BJ (cell line): ENCODE measurements at places on chromosomes 5 and 9.

DNA sequence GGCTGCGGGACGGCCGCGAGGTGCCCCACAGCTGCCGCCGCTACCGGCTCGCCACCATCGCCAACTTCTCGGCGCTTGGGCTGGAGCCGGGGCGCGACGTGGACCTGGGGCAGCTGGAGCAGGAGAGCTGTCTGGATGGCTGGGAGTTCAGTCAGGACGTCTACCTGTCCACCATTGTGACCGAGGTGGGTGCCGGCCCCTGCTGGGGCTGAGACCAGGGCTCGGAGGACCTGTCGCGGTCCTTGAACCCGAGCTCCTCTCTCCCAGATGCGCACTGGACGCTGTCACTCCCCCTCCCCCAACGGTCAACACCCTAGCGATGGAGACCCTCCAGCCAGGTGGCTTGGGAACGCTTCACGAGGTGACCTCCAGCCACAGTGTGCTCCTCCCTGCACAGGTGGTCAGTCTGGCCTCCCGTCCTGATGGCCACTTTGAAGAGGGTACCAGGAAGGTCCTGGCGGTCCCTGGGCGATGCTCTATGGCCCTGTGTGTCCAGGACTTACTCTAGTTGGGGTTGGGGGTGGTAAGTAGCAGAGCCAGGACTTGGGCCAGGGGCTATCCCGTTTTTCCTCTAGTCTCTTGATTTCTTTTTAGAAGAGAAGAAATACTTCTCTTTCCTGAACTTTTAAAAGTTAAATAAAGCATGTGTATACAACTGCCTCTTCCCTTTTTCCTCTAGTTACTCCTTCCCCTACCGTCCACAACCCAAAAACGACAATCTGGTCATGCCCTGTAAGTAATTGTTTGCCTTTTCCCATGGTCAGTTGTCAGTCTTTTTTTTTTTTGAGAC lies 866 bp downstream of the SLC22A5 start:
- DNase-seq, result no peak

- no peak for DNase-seq
These were observed 26.5 kb downstream of the SEMA4D start for GRCh38 chr9:89471390-89471789.

DNA sequence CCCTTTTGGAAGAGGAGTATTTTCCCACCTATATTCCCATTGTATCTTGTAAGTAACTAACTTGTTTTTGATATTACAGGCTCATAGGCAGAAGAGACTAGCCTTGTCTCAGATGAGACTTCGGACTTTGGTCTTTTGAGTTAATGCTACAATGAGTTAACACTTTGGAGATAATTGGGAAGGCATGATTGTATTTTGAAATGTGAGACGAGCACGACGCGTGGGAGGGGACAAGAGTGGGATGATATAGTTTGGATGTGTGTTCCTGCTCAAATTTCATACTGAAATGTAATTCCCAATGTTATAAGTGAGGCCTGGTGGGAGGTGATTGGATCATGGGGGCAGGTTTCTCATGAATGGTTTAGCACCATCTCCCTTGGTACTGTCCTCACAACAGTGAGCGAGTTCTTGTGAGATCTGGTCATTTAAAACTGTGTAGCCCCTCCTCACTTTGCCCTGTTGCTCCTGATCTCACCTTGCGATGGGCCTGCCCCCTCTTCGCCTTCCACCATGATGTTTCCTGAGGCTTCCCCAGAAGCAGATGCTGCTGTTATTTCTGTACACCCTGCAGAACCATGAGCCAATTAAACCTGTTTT lies 721.5 kb upstream of the CTNND2 start:
- no peak for DNase-seq

- DNase-seq, result no peak
These were observed 1.1 kb downstream of the CTNND2 start for GRCh38 chr5:11903121-11903613.

- no peak for DNase-seq
These were observed 80.6 kb upstream of the ZNF366 start for GRCh38 chr5:72587661-72588308.

DNA sequence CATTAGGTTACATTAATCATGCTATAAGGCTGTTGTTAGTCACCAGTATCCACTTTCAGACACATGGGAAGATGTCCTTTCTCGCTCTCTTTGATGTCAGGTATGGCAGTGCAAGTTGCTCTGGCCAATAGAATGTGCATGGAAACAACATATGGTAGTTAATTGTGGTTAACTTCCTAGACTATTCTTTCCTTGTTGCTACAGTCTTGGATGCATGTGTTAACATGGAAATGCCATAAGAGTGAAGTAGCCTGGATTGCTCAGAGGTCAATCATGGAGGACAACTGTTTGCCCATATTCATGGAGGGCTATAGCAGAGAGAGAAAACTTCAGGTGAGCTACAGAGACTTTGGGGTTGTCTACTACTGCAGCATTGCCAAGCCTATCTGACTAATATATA lies 245.8 kb upstream of the GAS1 start:
- no peak for DNase-seq

DNA sequence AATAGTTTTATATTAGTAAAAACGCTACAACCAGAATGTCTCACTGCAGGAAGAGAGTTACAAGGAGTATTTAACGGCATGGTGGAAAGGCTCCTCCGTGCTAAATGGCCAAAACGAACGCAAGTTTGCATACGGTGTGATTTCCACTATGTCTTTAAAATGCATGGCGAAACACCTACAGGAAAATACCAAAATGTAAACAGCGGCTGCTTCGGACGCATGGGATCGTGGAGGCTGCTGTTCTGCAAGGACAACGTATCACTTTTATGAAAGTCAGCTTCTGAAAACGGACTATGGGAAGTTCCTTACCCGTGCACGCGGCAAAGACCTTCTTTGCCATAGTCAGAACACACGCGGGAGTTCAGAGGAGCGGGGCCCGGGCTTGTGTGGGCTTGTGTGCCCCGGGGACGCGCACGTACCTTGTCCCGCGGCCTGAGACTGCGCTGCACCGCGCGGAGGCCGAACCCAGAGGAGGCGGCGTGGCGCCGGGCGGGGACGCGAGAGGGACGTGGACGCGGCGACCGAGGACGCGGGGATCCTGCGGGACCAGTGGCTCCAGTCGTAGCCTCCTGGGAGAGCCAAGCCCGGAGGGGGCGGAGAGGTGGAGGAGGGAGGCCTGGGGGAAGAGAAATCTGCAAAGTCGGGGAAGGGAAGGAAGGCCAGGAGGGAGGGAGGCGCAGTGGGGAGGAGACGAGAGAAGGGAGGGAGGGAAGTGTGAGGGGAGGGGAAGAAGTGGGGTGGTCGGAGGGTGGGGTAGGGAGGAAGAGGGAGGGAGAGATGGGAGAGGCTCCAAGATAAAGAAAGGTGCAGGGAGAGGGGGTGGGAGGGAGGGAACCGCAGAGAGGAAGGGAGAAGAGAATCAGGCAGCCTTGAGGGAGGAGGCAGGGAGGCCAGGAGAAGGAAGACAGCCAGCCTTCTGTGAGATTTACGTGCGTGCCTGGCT lies at the start of gene CMBL:
Gene CMBL (minus strand): TSS at position 697 of the 943 bp plus-strand sequence. CDS start 17,140 bp downstream, outside the sequence.
- no peak for DNase-seq
